ENCODE measurements at places on chromosomes 2 and 18.

DNA sequence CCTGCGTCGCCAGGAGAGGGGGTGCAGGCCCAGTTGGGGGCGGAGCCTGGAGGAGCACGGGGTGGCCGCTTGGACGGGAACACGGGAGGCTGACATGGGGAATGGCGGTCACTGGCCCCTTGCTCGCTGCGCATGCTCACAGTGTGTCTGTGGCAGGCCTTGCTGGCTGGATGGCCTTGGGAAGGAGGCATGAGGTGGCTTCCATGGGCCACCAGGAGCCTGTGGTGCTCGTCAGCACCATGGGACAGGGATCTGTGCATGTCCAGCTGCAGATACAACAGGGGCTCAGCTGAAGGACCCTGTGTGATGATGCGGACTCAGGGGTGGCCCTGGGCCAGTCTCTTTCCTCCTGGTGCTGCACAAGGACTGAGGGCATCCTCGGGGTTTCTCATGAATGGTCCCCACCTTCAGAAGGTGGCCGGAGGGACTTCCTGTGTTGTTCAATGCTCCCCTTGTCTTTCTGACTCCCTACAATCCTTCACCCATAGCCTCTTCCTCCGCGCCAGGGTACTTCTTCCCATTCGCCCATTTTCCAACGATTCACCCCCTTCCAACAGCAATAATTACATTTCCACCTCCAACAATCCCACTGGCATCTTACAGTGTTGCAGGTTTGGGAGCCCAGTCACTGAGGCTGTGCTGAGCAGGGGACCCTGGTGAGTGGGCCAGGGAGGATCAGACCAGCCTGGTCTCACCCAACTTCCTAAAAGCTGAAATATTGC lies 3.4 kb upstream of the SP140L start:
- DNase-seq: no peak

DNA sequence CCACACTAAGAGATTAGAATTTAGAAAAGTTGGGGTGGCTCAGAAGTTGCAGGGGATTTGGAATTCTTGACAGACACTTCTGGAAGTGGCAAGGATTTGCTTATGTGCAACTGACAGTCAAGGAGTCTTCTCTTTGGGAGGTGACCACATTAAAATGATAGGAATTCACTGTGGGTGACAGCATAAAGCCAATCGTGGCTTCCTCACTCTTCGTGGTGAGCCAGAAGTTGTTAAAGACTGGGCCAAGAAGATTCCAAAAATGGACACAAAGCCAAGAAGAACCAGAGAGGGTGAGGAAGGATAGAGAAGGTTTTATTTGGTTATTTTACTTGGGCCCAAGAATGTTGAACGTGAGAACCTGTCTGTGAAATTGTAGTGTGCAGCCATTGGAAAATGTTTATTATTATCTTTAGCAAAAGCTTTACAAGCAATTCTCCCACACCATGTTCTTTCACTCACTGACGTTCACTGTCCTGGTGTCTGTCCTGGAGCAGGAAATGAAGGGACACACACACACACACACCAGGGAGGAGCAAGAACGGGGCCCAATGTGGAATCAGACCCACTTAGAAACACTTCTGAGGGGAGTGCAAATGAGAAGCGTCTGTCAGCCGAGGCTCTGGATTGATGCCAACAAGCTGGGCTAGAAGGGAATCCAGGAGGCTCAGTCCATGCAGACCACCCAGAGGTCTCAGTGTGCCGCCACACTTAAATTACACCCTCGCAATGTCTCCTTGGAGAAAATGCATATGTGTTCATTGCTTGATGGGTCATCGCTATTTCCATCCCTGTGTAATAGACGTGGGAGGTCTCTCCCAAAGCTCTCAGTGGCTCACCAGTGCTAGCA lies 37.2 kb downstream of the STEAP3 start:
- DNase-seq: no peak

DNA sequence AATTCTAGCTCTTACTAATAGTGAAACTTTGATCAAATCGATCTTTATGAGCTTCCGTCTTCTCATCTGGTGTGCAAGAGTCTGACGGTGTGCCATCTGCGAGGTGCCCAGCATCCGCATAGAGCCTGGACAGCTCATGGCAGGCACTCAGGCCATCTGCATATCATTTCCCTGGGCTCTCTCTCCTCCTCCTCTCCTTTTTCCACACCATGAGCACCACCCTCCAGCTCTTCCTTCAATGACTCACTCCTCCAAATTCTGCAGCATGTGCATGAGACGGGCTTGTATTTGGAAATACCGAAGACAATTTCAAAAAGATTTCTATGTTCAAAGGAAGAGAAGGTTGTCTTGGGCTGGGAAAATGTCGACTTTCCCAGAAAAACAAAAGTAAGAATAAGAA lies 161.1 kb downstream of the CCBE1 start:
- DNase-seq: no peak

DNA sequence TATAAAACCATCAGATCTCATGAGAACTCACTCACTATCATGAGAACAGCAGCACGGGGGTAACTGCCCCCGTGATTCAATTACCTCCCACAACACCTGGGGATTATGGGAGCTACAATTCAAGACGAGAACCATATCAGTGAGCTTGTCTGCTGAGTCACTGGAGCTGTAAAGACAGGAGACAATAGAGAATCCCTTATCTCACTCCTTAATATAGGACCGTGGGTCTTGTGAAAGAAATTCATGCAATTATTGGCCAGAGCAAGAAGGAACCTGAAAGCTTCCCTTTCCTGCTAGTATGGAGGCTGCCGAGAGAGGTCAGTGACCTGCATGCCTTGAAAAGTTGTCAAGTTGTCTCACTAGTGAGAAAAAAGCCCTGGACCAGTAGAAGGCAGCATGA lies 9.5 kb upstream of the TNFAIP6 start:
- no peak for DNase-seq

DNA sequence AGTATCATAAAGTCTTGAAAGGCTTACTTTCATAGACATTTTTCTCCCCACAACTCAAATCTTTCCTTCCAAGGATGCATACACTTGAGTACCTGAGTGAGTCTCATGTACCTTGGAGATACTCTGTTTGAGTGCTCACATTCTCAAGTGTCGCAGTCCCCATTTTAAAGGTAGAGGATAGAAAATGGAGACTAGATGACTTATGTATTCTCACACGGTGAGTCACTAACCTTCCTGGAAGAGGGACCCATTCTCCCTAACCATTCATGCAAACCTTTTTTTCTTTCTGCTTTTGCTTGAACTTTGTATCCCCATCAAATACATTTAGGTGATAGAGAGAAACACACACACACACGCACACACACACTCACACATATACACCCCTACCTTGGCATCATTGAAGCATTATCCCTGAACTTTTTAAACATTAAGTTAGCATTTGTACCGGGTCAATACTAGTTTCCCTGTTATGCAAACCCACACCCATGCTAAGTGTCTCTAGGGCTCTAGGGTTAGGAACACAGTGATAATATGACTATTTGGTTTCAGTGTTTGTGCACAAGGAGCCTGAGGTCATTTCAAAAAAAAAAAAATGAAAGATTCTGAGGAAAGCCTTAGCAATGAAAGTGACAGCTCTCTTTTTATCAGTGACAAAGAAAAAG lies 236.2 kb downstream of the IKZF2 start:
- no peak for DNase-seq

DNA sequence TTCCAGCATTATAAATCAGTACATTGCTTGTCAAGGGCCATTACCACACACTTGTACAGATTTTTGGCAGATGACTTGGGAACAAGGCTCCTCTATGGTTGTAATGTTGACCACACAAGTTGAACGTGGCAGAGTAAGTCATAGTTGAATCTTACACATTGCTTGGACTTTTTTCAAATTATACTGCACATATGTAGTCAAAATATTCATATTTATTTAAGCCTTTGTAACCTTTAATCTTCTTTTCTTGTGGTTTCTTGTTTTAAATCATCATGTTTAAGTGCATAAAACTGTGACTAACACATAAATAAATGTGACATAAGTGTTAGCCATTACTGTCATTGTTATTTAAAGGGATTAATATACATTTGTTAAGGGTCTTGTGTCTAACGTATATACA lies 52.1 kb upstream of the EPB41L5 start:
- no peak for DNase-seq

GRCh38 chr2:44981714-44982108 lies 27.5 kb downstream of the SIX2 start:
- peak; percentile 81 for DNase-seq

DNA sequence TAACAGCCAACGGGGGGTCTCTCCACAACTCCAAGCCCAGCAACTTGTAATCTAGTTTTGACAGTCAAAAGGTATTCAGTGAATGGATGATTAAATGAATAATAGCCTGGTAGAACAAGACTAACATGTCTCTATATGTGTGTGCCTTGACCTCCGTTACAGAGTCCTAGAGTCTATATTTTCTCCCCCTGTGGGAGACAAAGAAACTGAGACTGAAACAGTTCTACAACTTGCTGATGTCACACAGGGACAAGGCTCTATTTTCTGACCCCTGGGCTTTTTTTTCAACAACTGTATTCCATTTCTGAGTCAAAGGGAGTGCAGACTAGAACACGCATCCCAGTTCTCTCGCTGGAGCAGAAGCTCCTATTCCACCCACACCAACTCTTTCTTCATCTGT lies 223.6 kb upstream of the AGAP1 start:
- no peak for DNase-seq

DNA sequence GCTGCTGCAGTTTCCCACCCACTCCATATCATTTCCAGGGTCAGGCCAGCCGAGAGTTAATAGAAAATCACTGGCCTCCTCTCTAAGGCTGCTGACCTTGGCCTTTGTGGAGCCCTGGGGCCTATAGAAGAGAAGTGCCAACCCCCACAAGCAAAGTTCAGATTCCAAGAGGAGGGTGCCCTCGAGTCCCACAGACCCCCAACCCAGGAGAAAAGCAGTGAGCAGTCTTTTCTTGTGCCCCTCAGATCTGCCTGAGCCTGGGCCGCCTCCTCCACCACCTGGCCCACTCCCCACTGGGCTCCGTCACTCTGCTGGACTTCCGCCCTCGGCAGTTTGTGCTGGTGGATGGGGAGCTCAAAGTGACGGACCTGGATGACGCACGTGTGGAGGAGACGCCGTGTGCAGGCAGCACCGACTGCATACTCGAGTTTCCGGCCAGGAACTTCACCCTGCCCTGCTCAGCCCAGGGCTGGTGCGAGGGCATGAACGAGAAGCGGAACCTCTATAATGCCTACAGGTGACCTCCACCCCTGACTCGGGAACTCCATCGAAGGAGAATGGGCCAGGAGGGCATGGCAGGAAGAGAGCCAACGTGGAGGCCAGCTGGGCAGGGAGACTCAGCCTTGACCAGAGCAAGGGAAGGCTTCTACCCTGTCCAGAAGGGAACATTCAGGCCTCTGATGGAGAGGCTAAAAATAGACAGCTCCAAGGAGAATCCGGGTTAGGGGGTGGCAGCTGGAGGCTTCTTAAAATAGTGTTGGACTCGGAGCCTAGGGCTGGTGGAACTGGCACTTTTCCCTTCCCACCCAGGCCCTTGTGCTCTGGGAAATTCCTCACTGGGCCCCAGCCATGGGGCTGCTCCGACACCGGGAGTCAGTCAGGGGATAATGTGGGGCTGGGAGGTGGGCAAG lies 6.2 kb downstream of the PKDCC start:
- DNase-seq: no peak

DNA sequence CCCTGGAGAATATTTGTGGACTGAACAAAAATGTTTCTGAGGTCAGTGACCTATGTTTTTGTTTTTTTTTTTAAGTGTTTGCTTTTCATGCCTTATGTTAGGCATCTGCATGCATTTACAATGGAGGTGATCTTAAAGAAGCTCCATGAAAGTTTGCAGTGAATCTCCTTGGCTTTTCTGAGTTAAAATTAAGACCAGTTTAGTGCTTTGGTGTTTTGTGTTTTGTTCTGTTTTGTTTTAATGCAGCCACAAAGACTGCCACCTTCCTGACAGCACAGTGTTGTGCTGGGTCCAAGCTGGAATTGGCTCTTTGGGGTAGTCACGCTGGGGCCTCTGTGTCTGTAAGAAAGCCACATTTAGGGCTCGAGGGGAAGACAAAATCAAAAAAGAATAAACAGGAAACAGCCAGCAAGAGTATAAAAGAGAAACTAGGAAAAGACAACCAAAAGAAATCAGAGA lies 396.2 kb downstream of the ARHGAP15 start:
- DNase-seq: no peak

DNA sequence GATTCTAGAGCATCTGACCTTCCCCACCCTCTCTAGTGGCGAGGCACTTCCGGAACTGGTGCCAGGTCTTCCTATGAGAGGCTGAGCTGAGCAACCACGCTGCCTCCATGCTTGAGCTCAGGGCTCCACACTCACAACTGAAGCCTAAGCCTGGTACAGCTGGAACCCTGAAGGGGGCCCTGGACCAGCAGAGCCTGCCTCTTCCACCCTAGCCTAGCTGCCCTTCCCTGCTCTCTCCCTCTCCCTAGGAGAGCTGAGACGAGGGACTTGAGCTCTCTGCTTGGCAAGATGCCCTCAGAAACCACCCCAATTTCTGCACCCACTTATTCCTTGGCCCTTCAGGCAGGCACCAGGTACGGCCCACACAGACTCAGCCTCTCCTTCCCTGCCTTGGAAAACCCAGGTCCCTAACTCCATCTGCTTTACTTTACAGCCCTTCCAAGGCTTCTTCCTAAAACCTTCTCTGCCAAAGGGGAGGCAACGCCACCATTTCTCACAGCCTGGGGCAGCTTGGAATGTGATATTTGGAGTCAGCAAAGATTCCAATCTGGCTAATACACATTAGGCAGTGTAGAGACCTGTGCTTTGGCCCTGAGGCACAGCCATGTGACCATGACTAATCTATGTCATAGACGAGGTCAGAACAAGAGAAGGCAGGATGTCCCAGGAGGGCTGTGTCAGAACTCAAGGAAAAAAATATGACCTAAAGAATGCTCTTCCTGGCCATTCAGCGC lies 18.8 kb downstream of the COX7A2L start:
- DNase-seq: no peak

- DNase-seq: no peak
Observed at GRCh38 chr2:28128281-28128950, 237.9 kb downstream of the BABAM2 start.

- DNase-seq: no peak
Observed at GRCh38 chr2:178111743-178112142, 494 bp upstream of the RBM45 start.

GRCh38 chr2:96163768-96164429 lies 18.7 kb upstream of the DUSP2 start:
- peak; percentile 70 for DNase-seq

GRCh38 chr2:17539611-17540092 lies 844 bp upstream of the VSNL1 start:
- no peak for DNase-seq

GRCh38 chr2:42086500-42086953 lies 38.7 kb downstream of the PKDCC start:
- peak; percentile 77 for DNase-seq

DNA sequence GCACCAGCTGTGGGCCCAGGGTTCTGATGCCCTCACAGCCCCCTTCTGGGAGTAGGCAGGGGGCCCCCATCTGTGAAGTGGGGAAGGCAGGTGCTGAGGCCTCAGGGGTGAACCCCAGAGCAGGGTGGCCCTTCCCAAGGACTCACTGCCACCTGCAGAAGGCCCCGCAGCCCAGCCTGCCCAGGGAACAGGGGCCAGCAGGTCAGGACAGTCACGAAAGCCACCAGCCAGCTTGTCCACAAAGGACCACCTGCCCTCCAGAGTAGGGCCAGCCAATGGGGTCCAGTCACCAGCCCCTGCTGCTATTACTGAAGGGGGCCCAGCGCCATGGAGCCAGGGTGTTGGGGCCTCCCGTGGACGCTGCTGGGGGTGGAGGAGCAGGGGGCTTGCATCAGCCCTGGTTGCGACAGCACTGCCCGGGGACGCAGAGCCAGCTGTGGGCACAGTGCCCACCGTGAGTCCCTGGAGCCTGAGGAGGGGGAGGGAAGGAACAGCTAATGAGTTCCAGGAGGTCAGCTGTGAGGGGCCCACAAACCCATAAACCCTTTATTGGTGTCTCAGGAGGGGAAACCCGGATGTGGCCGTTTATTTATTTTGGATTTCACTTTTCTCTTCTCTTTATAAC lies 11.5 kb upstream of the SNED1 start:
- DNase-seq: no peak

- peak; percentile 97 for DNase-seq
Observed at GRCh38 chr2:9003616-9004337, at the start of gene MBOAT2. TSS of gene MBOAT2 (minus strand) at chr2:9003684. CDS start at chr2:9003614, 70 bp downstream.
